ENCODE measurements at places on chromosomes 12 and 14.

DNA sequence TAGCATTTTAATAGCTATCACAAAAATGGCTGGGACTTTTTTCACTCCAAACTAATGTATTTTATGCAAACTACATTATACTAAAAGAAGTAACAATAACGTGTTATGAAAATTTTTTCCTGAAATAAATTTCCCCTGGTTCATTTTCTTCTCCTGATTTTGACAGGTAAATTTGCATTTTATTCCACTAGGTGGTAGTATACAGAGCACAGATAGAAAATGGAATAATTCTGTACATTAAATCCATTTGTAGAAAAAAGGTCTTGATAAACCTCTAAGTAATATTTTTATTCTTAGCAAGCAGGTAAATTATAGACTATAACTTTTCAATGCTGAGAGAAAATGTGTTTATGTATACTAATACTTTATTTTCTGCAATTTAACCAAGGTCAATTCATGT, 96.5 kb downstream of the BCAT1 start:
- DNase-seq: no peak
- H3K4me1 ChIP-seq: no peaks in the 10 kb centered on the region

GRCh38 chr12:53770281-53770680, 18.5 kb upstream of the CISTR start:
- peaks cover 59% of the 10 kb centered on the region for H3K27me3 ChIP-seq
- no peaks in the 10 kb centered on the region for H3K4me1 ChIP-seq
- DNase-seq: no peak
- H3K27ac ChIP-seq: no peak overlapping the region

DNA sequence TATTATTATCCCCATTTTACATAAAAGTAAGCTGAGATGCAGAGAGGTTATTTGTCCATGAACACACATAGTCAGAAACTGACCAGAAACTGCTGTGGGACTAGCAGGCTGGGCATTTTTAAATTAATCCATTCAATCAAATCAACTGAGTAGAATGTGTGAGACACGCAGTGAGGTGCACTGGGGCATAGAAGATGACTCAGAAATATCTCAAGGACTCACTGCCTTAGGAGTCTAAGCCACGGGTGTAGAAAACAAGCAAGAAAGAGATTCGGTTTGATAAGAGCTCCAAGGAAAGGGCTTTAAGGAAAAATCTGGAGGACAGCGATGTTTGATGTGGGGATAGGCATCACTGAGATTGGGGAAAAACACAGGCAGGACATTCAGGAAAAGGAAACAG, 127.8 kb downstream of the ANO2 start:
- H3K4me1 ChIP-seq: no peaks in the 10 kb centered on the region
- no peak overlapping the region for H3K4me3 ChIP-seq
- DNase-seq: no peak
- no peak overlapping the region for H3K27ac ChIP-seq

GRCh38 chr14:20456971-20457370, 1.9 kb downstream of the APEX1 start:
- peaks cover 47% of the 10 kb centered on the region for H3K36me3 ChIP-seq
- H3K27ac ChIP-seq: no peak overlapping the region
- H3K4me3 ChIP-seq: no peak overlapping the region

DNA sequence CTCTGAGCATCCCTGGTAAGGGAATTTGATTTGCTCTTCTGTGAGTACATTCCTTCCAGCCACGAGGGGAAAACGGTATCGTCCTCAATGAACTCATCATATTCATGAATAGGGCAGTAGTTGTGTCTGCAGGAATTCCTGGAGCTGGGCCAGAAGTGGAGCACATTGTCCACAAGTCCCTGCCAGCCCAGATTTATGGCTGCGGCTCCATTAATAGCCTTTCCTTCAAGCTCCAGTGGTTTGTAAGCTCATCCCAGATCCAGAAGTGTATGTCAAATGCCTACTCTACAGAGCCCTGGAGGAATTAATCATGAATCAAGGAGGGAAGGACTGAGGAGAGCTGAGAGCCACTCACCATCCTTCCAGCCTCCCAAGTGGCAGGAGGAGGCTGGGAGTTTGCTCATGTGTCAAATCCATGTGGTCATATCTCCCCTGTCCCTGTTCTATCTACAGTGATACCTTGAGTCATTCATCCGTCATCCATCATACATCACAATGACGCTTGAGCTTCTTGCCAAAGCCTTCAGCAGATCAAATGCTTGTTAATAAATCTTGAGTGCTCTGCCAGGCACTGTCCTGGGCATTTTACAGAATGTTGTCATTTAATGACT, 65.5 kb downstream of the SVOP start:
- H3K27me3 ChIP-seq: no peaks in the 10 kb centered on the region
- no peaks in the 10 kb centered on the region for H3K36me3 ChIP-seq
- H3K4me1 ChIP-seq: peaks cover 4% of the 10 kb centered on the region
- no peak overlapping the region for H3K27ac ChIP-seq

- peaks cover 40% of the 10 kb centered on the region for H3K27me3 ChIP-seq
- H3K27ac ChIP-seq: no peak overlapping the region
- DNase-seq: no peak
- H3K36me3 ChIP-seq: no peaks in the 10 kb centered on the region
- peaks cover 4% of the 10 kb centered on the region for H3K4me1 ChIP-seq
These were observed 3.2 kb upstream of the SYNDIG1L start for GRCh38 chr14:74429221-74429691.

- H3K36me3 ChIP-seq: no peaks in the 10 kb centered on the region
- H3K4me1 ChIP-seq: no peaks in the 10 kb centered on the region
These were observed 572.5 kb downstream of the DIO2 start for GRCh38 chr14:79638672-79639266.

DNA sequence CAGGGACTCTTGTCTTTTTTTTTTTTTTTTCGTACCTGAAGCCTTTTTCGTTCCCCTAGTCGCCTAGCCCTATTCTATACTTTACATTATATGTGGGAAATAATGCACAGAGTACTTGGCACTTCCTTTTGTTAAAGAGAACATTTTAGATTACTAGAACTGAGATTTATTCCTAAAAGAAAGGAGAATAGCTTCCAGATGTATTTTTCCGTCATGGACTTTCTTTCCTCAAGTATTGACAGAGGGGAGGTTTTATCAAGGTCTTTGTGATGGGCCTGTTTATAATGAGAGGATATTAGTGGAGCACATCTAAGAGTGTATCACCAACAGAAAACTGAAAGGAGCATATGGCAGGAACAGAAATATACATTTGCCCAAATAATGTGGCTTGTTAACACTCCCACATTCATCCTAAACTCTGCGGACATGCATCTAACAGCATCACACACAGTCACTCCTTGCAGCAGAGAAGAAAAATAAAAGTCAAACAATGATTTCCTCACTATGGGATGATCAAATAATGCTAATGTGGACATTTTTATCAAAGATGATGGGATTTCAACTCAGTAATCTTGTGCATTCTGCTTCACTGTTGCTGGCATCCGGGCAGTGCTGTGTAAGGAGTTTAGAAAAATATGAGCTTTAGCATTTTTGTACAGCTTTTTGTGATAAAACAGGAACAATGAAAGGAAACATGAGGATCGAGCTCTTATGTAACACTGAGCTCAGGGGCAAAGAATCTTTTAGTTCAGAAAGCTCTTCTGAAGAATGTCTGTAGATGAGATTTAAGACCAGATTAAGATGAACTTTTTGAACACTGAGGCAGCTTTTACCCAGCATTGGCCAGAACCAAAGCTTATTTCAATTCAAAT, 183.1 kb downstream of the EGLN3 start:
- H3K36me3 ChIP-seq: no peaks in the 10 kb centered on the region
- H3K4me3 ChIP-seq: no peak overlapping the region
- H3K27ac ChIP-seq: no peak overlapping the region
- H3K27me3 ChIP-seq: no peaks in the 10 kb centered on the region

GRCh38 chr14:70909733-70910614, 2.7 kb downstream of the PCNX1 start:
- H3K27me3 ChIP-seq: no peaks in the 10 kb centered on the region
- no peak for DNase-seq
- peak overlapping the region; percentile 95 for H3K4me3 ChIP-seq
- H3K36me3 ChIP-seq: peaks cover 7% of the 10 kb centered on the region
